NCI-H1105 (cell line): ENCODE measurements at places on chromosomes 2 and 18.

GRCh38 chr2:10039658-10040410, 3.5 kb upstream of the KLF11 start:
- no peak for DNase-seq

DNA sequence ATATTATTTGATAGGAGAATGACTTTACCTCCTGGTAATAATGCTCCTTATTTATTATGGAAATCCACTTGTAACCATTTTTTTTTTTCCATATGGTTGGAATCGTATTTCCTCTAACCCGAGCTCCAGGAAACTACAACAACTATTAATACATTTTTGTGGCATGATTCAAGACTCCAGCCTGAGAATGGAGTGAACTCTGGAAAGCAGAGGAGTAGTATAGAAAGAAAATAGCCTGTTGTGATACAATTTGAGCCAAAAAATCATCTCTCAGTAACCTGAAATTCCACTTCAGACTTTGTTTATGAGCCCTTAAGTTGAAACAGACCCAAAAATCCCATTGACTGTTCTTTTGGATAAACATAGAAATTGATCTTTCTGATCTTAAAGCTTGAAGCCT, 921.1 kb downstream of the SOCS6 start:
- DNase-seq, result no peak

- DNase-seq, result no peak
Measured at GRCh38 chr2:201126308-201127151, 10.6 kb downstream of the CFLAR start.

DNA sequence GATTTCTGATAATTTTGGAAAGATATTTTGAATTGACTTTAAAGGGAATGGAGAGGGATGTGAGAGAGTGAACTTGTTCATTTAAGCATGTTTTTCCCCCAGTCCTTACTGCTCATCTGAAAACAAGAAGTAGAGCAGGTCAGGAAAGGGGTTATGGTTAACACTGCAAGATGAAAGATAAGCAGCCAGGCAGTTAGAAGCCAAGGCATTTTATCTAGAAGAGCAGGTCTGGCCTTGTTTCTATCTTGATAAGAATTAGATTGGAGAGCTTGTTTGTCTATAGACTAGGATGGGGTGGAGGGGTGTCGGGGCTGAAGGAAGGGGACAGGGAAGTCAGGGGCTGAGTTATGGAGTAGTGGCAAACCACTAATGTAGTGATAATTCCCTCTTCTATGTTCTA, 171.6 kb downstream of the IKZF2 start:
- no peak for DNase-seq

DNA sequence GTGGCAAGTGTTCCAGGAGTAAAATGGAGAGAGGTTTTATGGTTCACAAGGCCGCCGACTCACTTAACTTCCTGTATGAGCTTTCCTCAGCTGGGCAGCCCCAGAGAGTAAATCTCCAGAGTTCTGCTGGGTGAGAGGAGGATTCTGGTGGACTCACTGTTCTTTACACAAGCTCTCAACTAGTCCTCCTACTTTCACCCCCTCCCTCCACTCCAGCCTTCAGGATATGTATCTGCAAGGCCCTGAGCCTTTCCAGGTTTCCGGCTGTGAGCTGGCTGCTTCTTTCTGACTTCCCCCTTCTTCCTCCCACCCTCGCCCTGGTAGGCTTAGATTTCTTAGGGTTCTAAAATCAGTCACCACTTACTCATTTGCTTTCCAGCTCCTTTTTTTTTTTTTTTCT, 34.0 kb downstream of the EML6 start:
- no peak for DNase-seq

DNA sequence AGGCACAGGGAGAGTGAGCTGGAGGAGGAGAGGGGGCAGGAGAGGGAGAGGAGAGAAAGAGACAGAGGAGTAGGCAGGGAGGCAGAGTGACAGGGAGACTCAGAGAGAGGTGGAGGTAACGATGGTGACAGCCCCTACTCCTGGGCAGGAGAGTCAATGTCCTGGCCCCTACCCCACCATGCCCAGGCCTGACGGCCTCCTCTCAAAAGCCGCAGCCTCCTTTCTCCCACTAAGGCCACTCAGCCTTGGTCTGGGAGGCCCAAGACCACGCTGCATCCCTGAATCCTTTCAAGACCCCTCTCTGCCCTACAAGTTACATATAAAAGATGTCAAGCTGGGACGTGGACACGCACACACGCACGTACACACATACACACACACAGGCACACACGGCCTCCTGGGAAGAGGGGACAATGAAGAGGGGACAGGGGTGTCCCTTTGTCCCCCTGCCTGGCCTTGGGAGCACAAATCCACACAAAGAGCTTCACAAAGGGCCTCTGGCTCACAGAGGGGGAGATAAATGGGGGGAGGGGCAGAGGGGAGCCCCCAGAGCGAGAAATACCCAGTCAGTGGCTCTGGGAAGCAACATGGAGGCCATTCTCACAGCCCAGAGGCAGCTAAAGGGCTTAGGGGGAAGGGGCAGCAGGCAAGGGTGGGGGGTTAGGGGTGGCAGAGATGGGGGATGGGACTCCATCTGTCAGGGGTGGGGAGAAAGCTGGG, 19.5 kb upstream of the TNS1 start:
- DNase-seq, result no peak

DNA sequence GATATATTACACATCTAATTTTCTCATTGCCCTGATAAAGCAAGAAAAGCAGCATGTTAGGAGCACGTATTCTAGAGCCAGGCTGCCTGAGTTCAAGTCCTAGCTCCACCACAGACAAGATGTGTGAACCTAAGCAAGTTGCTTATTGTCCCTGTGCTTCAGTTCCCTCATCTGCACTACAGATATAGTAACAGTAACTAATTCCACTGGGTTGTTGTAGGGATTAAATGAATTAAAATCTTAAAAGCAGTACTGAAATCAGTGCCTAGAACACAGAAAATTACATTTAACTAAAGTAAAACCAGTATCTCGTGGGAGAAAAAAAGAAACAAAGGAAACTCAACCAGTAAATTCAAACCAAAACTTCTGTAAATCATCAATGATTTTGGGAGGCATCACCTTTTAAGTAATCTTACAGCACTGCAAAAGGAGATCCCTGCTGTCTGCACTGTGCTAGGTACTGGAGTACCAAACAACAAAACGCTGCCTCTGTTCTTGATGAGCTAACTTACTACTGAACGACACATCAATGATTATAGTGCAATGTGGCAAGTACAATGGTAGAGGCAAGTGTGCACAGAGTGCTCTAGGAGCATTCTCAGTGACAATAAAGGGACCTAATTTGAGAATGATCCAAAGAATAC, 7.9 kb downstream of the MAP3K2 start:
- DNase-seq, result no peak

DNA sequence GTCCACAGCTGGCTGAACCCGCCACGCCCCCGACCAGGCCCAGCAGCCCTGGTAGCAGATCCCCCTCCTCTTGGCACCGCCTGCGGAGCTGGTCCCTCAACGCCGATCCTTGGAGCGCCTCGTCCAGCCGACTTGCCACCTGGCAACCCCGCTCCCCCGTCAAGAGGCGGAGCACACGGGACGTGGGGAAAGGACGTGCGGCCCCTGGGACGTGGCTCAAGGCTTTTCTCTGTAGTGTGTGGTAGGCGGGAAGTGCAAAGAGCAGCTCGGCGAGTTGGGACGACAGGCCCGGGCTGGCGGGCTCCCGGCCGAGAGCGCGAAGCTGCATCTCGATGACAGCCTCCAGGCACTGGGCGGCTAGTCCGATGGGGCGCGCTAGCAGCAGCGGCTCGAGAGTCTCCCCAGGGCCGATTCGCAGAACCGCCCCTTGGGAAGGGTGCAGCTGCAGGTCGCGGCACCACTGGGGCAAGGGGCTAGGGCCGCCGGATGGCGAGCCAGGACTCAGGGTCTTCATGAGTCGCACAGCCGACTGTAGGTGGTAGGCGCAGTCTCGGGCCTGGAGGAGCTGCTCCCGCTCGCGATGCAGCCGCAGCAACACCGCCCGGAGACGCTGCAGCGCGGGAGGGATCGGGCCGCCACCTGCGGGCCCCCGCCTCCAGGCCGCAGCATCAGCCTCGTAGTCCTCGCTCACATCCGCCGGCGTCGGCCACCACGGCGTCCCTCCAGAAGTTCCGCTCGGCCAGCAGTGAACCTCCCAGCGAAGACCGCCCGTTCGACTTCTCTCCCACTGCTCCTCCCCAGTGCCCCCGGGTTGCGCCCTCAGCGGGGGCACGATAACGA, 617 bp downstream of the CCDC142 start:
- no peak for DNase-seq

GRCh38 chr2:119367472-119368099, 809 bp downstream of the DBI start:
- peak; percentile 22 for DNase-seq

DNA sequence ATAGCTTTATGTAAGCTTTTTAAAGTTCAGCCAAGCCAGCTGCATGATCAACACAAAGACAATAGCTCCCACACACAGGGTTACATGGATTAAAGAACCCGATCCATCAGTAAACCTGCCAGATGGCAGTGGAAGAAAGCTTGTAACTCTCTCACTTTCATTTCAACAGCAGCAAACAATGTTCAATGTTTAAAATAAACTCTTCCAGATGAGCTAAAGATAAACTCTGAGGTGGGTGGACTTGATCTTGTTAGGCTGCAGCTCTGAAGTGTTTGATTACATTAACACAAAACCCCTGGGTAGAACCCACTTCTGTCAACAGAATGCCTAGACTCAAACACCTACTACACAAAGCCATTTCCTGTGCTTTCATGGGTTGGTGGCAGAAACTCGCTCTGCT, 13.9 kb downstream of the RDH14 start:
- peak; percentile 2 for DNase-seq

GRCh38 chr2:210172219-210172575, 988 bp upstream of the KANSL1L start:
- no peak for DNase-seq

GRCh38 chr2:176260689-176261088, 8.6 kb upstream of the MTX2 start:
- no peak for DNase-seq

- no peak for DNase-seq
Measured at GRCh38 chr2:185147361-185147760, 549.0 kb downstream of the ZNF804A start.
